ENCODE measurements at places on chromosomes 7 and 10. TPM values are rescaled to one million over a fixed set of nuclear protein-coding genes. Genes with fewer than 3 reads are reported as not detected.

VSTM2A gene
- total RNA-seq, result not detected

TRIM50 gene
- not detected for total RNA-seq

DNA sequence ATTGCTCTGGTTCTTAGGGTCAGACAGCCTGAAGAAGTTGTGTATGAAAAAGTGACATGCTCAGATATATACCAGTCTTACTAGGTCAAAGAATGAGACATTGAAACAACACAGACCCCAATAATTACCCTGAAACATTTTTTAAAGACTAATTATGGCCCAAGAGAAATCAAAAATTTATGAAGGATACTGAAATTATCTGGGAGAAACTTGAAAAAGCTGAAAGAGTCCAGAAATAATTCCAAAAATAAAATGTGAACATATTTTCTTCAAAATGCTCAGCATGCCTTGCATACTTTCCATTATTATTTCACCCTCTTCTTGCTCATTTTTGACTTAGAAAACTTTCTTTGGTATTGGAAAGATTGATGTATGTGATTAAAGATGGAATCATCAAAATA, 198.9 kb upstream of the CCDC6 start:
- DNase-seq, result no peak

DNA sequence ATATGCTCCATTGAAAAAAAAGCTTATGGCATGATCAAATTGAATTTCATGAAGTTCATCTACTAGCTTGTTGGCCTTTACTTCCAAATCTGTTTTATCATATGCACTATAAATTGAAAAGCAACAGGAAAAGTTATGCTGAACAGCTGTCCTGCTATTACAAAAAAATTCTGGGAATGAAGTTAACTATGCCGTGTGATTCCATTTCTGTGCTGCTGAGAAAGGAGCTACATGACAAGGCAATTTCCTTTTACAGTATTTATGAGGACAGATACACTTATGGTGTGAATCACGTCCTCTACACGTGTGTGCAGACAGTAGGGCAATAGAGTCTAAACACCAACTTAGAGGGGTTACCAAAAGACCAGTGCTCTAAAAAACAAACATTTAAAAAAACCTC, 426.5 kb upstream of the AKR1E2 start:
- no peak for DNase-seq

DNA sequence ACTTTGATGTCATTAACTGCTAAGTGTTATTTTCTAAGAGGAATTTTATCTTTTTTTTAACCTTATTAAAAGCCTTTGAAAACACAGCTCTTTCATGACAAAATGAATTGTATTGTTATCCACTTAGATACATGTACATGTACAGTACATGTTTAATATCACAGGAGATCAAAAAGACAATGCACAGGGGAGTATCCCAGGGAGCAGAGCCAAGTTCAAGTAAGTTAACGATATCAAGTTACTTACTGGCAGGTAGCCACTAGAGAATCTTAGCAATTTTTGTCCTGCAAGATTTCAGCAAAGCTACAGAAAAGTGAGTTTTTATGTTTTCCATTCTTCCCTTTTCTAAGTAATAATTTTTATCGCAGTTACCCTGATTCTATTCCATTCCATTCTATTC, 33.9 kb upstream of the ARL4A start:
- peak; percentile 58 for DNase-seq

GRCh38 chr7:23964715-23965114, 254.7 kb downstream of the STK31 start:
- no peak for DNase-seq

- no peak for DNase-seq
Observed at GRCh38 chr7:159211540-159212182, 67.0 kb upstream of the VIPR2 start.

- DNase-seq, result no peak
Observed at GRCh38 chr10:116210588-116211346, 62.2 kb downstream of the GFRA1 start.

- peak; percentile 91 for DNase-seq
Observed at GRCh38 chr7:44184206-44184872, 4.9 kb downstream of the GCK start.

GRCh38 chr10:114604357-114605130, 53.5 kb downstream of the ABLIM1 start:
- DNase-seq, result no peak

DNA sequence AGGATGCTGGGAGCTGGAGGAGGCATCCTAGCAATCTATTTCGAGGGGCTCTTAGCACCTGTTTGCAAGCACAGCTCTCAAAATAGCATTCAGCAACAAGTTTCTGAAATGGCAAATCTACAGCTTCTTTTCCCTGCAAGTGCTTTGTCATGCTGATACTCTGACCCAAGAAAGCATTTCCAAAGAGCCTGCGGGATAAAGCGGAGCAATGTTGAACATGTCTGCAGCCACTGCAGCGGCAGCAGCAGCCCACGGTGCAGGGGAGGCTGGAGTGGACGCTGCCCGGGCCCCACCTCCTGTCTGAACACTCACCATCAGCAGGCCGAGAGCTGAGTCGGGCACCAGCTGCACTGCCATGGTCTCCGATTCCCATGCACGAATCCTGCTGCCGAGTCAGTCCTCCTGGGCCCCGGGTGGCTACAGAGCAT, 964 bp downstream of the FRMD4A start:
- DNase-seq, result no peak

GRCh38 chr10:61159253-61159652, 215.3 kb upstream of the RHOBTB1 start:
- DNase-seq, result peak; percentile 82

- DNase-seq, result no peak
Observed at GRCh38 chr7:105101864-105102263, 87.9 kb downstream of the KMT2E start.

MMP21 gene
- not detected for total RNA-seq

GRCh38 chr10:104328896-104329710, 9.2 kb downstream of the ITPRIP start:
- peak; percentile 90 for DNase-seq
